Caco-2 (cell line): ENCODE measurements at places on chromosomes 5 and 9.
A peak's percentile ranks its signal among the peaks of the same experiment; 100 is the strongest.

- no peak for DNase-seq
Measured at GRCh38 chr5:146620669-146621051, 104.7 kb upstream of the GPR151 start.

DNA sequence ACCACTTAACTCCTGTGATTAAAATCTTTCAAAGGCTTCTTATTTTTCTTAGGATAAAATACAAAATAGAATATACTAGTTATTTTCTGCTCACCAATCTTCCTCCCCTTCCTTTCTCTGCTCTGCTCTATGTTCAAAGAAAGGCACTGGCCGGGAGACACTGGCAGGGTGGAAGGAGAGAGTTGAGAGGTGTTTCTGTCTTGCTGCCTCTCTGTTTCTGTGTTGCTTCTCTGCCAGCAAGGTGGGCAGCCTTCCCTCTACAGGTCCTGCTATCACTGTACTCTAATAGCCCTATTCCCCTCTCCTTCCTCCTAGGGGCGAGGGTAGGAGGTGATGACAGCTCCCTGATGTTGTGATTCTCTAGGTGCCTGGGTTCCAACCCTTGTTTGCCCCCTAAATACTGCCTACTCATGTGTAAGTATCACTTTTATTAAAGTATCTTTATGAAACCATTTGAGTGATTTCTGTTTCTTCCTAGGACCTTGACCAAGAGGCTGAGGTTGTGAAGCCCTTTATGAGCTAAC is 515.1 kb downstream of the TLE4 start:
- no peak for DNase-seq

DNA sequence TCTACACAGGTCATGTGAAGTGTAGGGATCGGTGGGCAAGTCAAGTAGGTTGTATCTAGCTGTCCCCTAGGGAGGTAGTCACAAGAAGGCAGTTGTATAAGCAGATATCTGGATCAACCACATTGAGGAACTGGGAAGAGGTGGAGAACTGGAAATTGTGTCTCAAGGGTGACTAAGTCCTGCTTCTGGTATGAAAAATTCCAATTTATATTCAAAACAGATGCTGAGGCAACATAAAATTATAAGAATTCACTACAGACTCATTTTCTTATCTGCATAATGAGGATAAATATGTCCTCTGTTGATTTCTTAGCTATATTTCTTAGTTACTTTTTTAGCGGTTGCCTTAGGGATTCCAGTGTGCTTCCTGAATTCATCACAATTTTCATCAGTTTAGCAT is 46.8 kb downstream of the GALNT12 start:
- no peak for DNase-seq

DNA sequence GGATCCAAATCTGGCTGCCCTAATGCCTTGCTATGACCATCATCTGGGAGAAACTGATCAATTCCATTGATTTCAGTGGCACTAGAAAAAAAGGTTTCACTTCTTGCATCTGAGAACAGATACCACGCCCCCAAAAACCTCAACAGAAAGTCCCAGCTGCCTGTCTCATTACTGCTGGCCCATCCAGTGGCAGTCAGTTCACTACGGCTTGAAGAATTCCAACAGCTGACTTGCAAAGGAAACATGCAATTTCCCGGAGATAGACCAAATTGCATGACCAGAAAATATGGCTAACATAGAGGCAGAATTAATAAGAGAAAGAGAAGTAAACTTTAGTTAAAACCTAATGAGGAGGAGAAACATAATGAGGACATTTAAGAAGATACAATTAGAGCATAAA is 48.6 kb downstream of the UGCG start:
- DNase-seq, result no peak

DNA sequence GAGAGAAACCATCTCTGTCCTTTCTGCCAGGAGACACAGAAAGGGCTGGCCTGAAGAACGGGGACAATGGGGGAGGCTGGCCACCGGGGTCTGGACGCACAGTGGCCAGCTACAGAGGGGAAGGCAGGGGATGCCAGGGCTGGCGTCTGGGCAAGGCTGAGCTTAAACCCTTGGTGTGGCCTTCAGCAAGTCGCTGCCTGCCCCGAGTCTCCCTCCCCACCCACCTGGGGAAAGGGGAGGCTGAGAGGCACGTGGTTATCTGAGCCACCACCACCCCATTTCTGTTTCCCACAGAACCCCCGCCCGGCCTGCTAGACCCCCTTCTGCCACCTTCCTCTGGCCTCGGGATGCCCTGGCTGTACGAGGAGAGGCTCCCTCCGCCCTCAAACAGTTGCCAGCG is 115.3 kb downstream of the VAV2 start:
- no peak for DNase-seq

- DNase-seq, result no peak
Measured at GRCh38 chr9:6551136-6551535, 94.4 kb downstream of the GLDC start.

DNA sequence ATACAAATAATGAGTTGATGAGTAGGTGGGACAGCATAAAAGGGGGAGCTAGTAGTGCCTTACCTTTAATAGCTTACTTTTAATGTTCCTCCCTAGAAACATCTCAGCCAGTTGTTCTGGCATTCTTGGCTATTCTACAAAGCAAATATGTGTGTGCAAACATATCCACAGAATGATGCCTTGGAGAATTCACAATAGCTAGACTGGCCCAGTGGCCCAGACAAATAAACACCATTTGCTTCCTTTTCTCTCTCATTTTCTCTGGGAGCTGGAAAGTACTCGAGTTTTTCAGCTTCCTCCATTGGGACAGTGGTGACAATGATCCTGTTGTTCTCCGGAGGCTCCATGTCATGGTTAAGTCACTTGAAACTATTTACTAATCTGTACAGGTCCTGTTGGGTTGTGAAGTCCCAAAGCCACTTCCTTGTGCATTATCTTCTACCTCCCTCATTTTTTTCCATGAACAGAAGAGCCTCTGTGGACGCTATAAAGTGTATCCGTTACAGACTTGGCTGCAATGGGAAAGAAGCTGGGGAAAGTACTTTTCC is 122.9 kb downstream of the DMAC1 start:
- no peak for DNase-seq

DNA sequence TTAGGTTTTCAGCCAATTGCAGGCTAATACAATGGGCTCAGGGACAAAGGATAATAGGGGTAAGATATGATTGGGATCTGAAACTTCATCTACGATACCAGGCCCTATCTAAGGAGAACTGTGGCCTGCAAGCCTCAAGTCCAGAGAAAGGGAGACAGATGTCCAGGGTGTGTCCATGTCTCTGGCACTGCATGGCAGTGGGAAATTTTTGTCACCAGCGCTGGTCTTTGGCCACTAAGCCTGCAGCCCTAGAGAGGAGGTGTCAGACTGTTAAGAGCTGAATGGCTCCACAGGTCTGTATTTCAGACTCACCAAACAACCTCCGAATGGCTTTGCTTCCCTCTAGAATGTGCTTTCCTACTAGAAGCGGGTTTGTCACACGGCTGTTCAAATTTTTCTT is 6.6 kb upstream of the CNOT6 start:
- no peak for DNase-seq

DNA sequence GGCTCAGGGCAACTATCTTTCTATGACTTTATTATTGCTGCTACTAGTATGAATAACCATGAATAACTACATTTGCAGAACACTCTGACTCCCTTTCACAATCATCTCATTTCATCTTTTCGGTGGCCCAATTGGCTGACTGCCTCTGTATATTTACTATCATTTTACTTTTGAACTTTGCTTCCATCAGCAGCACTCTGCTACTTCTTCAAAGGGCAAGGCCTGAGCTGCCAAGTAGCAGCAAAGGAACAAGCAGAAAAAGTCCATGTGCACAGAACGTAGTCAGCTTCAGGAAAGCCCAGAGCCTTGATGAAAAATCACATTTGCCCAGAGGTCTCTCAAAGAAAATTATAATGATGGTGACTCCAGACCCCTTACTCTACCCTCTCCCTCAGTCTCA is 214.5 kb upstream of the PUM3 start:
- no peak for DNase-seq

DNA sequence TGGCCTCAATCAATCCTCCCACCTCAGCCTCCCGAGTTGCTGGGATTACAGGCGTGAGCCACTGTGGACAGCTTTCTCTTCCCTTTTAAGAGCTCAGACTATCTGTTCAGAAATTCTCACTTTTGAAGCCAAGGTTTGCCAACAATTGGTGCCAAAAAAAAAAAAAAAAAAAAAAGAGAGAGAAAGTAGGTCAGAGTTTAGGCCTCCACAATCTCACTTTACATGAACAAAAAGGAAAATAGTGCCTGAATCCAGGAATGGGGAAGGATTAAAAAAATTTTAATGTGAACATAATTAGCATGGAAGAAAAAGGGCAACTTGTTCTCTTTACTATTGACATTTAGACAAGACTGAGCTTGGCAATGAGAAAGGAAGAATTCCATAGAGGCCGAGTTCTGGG is 94.1 kb downstream of the NSG2 start:
- no peak for DNase-seq

DNA sequence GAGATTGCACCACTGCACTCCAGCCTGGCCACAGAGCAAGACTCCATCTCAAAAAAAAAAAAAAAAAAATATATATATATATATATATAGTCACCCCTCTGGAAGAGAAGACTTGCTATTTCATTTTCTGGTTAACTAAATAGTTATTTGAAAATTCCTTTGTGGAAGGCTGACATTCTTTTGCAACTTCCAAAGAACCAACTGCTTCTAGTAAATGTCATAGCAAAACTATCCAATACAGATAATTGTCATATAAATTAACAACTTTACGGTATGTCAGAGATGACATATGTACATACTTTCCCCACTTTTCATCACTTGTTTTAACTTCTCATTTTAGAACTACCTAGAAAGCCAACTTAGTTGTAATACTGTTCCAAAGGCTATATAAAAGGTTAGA is 50.9 kb downstream of the PRUNE2 start:
- DNase-seq, result no peak

DNA sequence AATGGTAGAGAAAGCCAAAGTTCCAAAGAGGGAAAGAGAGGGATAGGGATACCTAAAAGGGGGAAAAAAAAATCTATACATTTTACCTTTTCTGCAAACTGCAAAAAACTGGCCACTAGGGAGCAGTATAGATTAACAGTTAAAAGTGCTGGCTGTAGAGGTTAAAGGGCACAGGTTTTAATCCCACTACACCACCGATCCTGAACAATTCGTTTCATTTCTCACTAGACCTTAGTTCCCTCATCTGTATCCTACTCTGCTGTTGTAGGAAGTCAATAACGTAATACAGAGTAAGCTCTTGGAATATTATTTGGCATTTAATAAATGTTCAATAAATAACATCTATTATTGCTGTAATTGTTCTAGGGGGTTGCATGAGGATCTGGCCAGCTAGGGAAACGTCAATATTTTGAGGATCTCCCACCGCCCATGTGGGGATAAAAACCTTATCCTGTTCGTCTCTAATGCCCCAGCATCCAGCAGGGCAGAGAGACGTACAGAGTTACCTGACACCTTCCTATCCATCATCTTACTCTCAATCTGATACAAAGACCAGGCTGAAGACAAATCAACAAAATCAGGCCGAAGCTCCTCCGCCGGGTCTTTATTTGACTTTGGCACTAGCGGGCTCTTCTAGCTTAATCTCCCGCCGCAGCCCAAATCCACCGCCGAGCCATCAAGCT is 757 bp downstream of the CDC26 start:
- no peak for DNase-seq

GRCh38 chr5:73122875-73123810 is 2.8 kb downstream of the TMEM171 start:
- DNase-seq, result no peak

DNA sequence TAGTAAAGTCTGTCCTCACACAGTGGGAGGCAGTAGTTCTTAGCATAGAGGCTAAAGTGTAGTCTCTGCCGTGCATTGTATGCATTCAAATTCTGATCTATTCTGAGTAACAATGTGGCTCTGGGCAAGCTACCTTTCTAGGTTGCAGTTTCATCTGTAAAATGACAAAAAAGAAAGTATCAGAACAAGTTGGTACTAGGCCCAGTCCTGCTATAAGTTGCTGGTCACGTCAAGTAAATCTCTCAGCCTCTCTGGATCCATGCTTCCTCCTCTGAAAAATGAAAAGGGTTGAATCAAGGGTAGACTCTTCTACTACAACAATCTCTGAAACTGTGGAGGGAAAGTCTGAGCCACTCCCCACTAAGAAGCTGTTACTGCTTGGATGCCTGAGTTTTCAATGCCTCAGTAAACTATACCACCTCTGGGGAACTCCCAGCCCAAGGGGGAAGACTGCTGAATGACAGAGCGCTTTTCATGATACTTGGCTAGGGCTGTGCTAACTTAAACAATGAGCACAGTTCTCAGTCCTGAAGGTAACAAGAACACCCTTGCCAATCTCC is 34.5 kb upstream of the SPARC start:
- DNase-seq, result no peak

GRCh38 chr9:136711751-136712689 is at the start of gene DIPK1B:
Gene DIPK1B, plus strand, starts transcription at chr9:136712572. Its CDS starts 94 bp downstream, at chr9:136712666.
- peak; percentile 41 for DNase-seq

- DNase-seq, result no peak
Measured at GRCh38 chr5:757346-757930, 27.1 kb downstream of the ZDHHC11B start.

GRCh38 chr5:42381973-42382372 is 41.3 kb upstream of the GHR start:
- no peak for DNase-seq

- DNase-seq, result no peak
Measured at GRCh38 chr5:115575167-115576070, 26.9 kb downstream of the TICAM2 start.

DNA sequence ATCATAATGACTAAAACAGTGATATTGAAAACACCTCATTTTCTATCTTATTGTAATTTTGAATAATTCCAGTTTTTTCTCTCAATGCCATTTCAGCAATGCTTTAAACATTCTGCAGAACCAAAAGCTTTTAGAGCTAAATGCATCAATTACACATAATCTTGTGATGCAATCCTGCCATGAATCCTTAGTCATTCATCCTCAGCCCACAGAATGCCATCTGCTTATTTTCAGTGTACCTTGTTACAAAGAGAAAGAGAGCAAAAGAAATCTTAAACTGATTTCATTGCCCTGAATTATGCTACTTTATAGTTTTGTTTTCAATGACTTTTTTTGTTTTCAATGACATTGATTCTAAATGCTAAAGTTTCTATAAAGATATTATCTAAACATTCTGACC is 1234.8 kb upstream of the C9orf72 start:
- DNase-seq, result no peak

DNA sequence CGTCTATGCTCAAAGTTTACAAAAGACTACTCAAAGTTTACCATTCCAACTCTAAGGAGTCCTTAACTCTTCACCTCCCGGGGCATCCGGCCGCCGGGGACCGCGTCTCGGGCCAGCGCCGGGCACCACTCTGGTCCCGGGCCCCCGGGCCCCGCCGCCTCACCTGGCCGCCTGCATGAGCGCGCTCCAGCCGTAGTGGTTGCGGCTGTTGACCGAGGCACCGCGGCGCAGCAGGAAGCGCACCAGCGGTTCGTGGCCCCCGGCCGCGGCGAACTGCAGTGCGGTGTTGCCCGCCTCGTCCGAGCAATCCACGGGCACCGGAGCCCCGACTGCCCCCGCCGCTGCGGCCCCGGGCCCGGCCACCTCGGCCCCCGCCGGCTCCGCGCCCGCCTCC is 388 bp downstream of the ANKS6 start:
- no peak for DNase-seq

GRCh38 chr5:128212191-128212806 is 128.7 kb downstream of the SLC12A2 start:
- DNase-seq, result no peak
